Uterus (tissue), 4 donors: ENCODE measurements at places on chromosomes 6 and 20.

DNA sequence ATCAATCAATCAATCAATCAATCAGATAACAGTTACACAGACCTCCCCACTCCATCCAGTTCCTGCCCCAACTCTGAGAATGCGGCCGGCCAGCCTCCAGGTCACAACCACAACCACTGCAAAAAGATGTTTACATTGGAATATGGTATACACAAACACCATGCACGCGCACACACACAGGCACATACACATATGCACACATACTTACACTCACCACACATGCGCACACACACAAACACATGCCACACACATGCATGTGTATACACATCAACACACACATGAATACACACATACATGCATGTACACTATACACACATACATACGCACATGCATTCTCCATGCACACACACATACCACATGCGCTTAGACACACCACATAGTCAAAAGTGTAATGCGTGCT, 131.1 kb downstream of the PXDC1 start:
- DNase-seq: no peak

DNA sequence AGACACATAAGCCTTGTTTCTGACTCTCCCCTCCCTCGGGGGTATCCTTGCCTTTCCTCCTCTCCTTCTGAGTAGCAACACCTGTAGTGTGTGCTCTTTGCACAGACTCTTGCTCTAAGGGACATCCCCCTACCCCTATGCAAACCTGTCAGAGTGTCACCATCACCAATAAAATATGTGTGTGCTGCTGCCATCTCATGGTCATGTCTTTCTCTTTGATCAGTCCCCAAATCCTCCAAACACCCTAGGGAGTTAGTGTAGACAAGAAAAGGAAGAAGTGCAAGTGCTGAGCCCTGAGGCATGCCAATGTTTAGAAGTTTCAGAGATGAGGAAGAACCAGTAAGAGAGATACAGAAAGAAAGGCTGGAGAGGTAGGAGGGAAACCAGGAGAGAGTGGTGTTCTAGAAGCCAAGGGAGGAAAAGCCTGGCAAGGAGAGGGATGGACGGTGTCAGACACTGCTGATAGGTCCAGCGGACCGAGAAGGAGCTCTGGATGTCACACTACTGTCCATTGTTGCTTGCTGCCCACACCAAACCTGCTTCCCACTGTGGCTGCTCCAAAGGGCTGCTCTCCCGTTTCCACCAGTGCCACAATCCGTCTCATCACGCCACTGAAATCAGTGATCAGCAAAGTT, 16.4 kb downstream of the TRMT6 start:
- DNase-seq: no peak

DNA sequence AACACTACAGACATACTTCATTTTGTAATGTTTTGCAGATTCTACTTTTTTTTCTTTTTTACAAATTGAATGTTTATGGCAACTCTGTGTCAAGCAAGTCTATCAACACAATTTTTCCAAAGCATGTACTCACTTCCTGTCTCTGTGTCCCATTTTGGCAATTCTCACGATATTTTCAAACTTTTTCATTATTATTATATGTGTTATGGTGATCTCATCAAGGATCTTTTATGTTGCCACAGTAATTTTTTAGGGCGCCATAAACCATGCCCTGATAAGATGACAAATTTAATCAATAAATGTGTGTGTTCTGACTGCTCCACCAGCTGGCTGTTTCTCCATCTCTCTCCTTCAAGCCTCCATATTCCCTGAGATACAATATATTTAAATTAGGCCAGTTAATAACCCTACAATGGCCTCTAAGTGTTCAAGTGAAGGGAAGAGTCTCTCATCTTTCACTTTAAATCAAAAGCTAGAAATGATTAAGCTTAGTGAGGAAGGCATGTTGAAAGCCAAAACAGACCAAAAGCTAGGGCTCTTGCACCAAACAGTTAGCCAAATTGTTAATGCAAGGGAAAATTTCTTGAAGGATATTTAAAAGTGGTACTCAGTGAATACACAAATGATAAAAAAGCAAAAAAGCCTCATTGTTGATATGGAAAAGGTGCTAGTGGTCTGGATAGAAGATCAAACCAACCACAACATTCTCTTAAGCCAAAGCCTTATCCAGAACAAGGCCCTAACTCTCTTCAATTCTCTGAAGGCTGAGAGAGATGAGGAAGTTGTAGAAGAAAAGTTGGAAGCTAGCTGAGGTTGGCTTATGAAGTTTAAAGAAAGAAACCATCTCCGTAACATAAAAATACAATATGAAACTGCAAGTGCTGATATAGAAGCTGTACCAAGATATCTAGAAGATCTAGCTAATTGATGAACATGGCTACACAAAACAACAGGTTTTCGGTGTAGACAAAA, 194.4 kb upstream of the TAB2 start:
- DNase-seq: no peak

- no peak for DNase-seq
Observed at GRCh38 chr20:63659370-63659769, 1.3 kb downstream of the RTEL1 start.

DNA sequence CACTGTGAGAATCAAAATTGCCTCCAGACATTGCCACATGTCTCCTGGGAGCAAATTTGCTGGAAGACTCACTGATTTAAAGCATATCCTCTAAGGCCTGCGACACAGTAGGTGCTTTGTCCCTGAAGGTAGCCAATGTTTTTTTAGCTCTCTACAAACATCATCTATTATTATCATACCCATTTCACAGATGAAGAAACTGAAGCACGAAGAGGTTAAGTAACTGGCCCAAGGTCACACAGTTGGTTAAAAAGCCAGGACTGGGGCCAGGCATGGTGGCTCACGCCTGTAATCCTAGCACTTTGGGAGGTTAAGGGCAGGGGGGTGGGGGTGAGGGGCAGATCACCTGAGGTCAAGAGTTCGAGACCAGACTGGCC, 12.4 kb downstream of the SLC13A3 start:
- no peak for DNase-seq

- no peak for DNase-seq
Observed at GRCh38 chr6:45447005-45447404, 69.3 kb upstream of the SUPT3H start.

DNA sequence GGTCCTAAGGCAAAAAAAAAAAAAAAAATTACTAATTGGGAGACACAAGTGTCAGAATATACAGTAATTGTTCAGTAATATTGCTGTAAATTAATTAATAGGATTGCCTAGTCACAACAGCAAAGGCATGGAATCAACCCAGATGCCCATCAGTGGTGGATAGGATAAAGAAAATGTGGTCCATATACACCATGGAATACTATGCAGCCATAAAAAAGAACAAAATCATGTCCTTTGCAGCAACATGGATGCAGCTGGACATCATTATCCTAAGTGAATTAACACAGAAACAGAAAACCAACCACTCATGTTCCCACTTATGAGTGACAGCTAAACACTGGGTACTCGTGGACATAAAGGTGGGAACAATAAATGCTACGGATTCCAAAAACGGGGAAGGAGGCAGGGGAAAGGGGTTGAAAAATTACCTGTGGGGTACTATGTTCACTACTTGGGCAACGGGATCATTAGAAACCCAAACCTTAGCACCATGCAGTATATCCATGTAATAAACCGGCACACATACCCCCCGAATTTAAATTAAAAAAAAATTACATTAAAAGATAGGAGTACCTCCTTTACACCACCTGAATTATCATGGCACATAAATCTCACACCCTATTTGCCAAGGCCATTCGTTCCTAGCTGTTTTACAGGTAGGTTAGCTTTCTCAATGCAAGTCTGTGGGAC, 689 bp upstream of the PFDN4 start:
- DNase-seq: no peak

DNA sequence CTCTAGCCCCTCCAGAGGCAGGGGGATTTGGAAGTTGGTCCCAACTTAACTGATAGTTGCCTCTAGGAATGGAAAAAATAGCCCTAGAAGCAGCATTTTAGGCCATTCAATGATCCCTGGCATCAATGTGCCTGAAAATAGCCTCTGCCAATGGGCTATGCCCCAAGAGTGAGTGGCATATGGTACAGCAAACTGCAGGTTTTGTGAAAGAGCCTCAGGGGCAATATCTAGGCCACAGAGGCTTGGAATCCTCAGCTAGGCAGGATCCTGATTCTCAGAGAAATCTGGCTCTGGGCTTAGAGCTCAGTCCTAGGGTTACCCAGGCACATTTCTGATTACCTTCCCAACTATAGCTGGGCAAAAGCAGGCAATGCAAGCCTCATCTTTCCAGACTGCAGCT, 104.4 kb upstream of the MOCS1 start:
- DNase-seq: no peak

DNA sequence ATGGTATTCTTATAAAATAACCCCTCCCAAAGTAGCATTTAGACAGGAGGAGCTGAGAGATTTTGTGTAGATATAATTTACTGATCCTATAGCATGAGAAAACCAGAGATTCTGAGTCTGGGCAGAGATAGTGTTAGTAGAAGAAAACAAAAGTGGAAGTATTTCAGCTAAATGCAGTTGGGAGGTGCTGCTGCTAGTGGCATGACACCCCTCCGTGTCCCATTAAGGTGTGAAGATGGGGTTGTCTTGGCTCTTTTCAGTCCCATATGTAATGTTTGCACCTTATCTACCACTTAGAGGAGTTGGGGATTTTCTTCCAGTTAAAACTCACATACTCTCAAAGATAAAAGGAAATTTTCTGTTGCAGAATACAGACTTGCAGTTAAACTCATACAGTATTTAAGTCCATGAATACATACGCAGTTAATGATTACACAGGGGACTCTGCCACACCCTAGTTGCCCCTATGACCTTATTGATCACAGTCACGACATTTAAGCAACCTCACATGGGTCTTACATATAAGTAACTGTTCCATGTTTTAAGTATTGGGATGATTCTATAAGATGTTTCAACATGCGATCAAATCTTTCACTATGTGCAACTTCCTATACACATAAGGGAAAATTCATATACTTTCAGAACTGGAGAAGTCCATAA, 11.5 kb downstream of the TAAR2 start:
- no peak for DNase-seq

DNA sequence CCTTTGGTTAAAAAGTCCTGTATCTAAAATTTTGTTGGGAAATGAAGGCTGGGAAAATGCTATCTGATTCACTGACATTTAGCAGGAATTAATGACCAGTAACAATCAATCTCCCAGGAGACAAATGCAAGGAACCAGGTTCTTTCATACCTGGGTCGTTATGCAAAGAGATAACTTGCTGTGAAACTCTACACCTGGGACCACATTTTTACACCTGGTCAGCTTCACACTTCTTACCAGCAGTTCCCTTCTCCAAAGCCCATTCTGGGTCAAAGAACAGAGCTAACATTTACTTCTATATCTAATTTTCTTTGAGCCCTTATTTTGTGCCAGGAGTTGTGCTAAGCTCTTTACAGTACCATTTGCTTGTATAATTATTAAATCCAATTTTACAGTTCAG, 27.4 kb upstream of the STXBP5 start:
- no peak for DNase-seq

GRCh38 chr6:125989631-125990030, 3.3 kb downstream of the TRMT11 start:
- DNase-seq: no peak

DNA sequence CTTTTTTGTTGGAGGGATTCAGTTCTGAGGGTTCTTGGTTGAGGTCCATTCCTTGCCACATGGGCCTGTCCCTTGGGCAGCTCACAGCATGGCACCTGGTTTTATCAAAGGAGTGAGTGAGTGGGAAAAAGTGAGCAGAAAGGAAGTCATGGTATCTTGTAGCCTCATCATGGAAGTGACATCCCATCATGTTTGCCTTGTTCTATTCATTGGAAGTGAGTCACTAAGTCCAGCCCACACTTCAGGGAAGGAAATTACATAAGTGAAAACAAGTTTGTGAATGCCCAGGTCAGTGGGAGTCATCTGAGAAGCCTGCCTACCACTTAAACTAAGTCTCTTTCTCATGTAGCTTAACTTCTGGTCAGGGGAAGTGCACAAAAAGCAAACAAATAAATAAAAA, 32.8 kb upstream of the ZNFX1 start:
- DNase-seq: no peak

GRCh38 chr20:10861090-10861489, 187.3 kb upstream of the JAG1 start:
- no peak for DNase-seq

DNA sequence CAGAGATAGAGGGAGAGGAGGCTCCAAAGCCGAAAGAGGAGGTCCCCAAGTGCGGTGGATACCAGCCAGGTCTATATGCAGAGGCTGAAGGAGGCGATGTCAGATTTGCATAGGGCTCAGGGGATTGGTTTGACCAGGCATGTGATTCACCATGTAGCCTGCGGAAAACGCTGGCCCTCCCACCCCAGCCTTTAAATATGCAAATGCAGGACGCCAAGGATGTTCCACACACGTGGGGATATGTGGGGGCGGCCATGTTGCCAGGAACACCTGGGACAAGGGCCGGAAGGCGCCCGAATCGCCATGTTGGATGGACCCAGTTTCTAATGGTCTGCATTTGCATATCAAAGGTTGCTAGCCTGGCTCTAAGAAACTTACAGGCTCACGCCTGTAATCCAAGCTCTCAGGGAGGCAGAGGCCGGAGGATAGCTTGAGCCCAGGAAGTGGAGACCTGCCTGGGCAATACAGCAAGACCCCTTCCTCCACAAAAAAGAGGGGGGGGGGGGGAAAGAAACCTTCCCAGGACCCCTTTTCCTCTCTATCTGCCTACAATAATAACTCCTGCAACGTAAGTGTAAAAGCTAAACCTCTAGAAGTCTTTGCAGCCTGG, 110.5 kb downstream of the TULP4 start:
- DNase-seq: no peak

DNA sequence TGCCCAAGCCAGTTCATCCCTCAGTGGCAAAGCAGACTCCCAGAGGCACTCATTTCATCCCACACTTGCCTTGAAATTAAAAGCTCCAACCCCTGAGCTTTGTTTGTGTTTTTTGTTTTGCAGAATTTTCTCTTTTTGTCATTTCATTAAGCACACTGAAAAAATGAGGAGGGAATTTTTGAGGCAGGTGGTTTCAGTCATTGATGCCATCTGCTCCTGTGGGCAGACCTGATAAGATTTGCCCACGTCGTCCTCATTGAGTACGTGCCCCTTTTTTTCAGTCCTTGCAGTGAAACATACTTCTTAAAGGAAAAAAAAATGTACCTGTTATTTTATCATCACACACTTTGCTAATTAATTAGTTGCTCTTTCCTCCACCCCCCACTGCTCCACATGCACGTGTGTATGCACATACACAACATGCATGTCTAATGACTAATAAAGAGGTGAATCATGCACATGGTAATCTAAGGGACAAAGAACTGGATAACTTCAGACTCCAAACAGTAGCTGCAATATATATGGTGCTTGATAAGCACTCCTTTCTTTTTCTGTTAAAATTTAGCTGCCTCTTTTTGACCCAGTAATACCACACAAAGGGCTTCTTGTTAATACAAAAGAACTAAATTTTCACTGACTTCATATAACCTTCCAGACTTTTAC, 102.1 kb upstream of the TMEM181 start:
- DNase-seq: no peak

- no peak for DNase-seq
Observed at GRCh38 chr6:41174610-41175009, 11.7 kb upstream of the TREM2 start.

- DNase-seq: no peak
Observed at GRCh38 chr6:56570413-56571359, 72.0 kb downstream of the DST start.
